NCI-H1694 (cell line): ENCODE measurements at places on chromosomes 1 and 21.

DNA sequence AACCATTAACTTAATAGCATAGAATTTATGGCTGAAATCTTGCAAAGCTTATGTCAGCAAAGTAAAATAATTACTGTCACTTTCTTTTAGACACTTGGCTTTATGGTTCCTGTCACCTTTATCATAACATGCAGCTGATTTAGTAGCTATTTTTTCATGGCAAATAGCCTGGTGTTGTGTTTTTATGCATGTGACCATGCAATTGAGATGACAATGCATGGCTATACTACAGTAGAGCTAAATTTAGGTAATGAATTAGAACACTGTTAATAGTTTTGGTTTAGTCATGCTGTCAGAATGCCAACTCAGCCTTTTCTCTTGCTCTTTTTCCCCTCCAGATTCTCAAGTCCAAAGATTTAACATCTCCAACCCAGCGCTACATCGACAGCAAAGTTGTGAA, 88.6 kb downstream of the TGFB2 start:
- no peak for DNase-seq

DNA sequence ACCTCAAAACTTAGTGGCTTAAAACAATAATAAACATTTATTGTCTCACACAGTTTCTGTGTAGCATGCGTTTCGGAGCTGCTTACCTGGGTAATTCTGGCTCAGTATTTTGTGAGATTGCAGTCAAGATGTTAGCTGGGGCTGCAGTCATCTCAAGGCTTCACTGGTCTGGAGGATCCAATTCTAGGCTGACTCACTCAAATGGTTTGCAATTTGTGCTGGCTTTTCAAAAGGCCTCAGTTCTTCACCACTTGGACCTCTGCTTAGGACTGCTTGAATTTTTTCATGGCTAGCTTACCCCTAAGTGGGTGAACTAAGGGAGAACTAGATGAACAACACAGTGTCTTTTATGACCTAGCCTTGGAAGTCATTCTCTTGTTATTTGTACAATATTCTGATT, 21.0 kb downstream of the XPR1 start:
- DNase-seq, result no peak

GRCh38 chr1:8259498-8260290, 58.2 kb upstream of the SLC45A1 start:
- no peak for DNase-seq

GRCh38 chr1:25831569-25832196, 11.9 kb downstream of the MTFR1L start:
- no peak for DNase-seq

DNA sequence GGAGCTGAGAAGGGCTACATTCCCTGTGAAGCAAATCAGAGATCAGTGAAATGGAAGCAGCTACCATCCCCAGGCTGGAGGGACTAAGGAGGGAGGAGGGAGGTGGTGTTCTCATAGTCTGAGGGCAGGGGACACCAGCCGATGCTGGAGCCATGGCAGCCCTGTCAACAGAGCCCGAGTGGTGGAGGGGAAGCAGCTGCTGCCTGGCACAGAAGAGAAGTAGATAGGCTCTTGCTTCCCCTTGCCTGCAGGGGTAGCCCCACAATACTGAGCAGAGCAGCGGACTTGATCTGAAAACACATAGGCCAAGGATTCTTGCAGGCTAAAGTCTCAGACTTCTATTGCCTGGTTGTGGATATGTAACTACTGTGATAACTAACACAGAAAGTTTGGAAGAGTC, 255.1 kb downstream of the FGGY start:
- DNase-seq, result no peak

- no peak for DNase-seq
Observed at GRCh38 chr1:27332536-27333281, 9.1 kb upstream of the SYTL1 start.

DNA sequence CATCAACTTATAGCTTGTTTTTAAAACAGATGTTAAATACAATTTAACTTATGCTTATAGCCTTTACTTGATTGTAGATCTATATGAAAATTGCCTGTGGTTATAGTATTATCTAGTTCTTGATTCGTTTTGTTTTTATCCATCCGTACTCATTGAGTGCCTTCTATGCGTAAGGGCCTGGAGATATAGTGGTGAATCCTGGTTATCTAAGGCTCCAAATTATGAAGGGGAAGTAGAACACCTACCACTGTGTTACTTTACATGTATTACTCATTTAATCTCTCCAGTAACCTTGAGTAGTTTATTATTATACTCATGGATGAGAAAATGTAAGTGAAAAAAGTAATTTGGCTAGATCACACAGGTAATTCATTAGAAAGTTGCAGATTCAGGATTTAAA, 121.8 kb downstream of the OSBPL9 start:
- no peak for DNase-seq

DNA sequence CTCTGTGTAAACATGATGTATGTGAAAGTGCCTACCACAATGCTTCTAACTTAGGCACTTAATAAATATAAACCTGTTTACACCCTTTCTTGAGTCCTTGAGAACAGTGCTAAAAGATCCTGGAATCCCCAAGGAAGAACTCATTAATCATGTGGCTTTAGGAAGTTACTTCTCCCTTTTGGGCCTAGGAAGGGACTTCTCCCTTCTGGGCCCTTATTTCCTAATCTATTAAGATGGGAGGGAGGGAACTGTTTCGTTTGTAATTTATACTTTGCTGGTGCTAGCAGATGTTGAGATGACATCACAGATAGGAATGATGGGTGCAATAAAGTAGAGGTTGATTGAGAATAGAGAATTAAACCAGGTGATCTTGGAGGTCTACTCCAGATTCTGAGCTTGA, 1.2 kb downstream of the BTF3L4 start:
- no peak for DNase-seq

- no peak for DNase-seq
Observed at GRCh38 chr1:39116860-39117728, 87.4 kb upstream of the MACF1 start.

- DNase-seq, result no peak
Observed at GRCh38 chr21:44759628-44760285, 41.9 kb downstream of the UBE2G2 start.

DNA sequence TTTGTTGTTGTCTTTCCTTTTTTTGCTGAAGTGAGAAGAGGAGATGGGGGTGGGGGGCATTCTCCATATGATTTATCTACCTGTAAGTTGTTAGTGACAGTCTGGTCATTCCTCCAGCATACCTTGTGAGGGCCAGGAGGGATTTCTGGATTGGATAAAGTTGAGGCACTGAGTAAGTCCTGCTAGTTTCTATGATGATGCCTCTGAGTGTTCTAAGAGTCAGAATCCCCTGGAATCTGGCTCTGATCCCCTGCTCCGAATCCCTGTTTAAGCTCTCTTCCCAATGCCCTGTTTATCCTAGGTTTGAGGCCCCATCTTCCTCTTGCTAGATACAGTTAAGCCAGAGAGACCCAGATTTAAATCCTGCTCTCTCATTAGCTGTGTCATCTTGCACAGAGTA, 83.2 kb upstream of the HOOK1 start:
- DNase-seq, result no peak

DNA sequence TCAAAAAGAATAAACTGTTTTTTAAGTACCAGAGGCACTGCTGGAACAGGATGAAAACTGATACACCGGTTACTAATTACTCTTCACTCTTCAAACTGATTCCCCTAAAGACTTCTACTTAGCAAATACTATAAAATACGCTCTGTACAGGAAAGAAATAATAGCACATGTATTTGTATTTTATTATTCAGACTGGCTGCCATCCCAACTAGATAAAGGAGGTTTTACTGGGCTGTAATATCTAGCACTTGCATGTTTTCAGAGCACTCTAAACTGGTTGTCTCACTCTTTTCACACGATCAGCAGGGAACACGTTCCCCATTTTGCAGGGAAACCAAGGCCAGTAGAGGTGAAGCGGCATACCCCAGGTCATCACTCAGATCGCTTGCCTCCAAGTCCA, 9.2 kb downstream of the SMIM12 start:
- DNase-seq, result no peak

GRCh38 chr1:215394084-215394991, 172.8 kb upstream of the KCTD3 start:
- DNase-seq, result no peak

GRCh38 chr21:41369920-41370839, 8.4 kb downstream of the MX2 start:
- DNase-seq, result no peak

DNA sequence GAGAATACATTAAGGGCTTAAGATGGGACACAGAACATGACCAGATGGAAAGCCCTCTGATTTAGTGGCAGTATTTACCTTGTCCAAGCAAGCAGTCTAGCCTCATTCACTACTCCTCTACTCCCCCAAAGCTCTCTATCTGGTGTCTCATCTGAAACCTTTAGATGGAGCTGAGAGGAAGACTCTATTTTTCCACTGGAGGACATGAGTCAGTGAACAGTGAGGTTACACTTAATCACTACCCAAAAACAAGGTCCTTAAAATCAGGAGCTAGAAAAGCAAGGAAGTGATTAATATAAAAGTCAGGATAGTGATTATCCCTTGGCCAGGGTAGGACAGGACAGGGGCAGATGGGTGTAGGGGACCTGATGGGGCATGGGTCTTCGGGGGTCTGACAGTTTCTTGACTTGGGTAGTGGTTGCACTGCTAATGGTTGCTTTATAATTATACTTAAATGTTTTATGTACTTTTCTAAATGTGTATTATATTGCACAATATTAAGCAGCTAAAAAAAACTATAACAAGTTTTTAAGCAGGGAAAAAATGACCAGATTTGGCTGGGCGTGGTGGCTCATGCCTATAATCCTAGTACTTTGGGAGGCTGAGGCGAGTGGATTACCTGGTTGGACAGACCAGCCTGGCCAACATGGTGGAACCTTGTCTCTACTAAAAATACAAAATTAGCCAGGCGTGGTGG, 3.0 kb downstream of the PTPN22 start:
- DNase-seq, result no peak

- DNase-seq, result peak; percentile 84
Observed at GRCh38 chr1:225580238-225581099, 72.5 kb downstream of the ENAH start.

DNA sequence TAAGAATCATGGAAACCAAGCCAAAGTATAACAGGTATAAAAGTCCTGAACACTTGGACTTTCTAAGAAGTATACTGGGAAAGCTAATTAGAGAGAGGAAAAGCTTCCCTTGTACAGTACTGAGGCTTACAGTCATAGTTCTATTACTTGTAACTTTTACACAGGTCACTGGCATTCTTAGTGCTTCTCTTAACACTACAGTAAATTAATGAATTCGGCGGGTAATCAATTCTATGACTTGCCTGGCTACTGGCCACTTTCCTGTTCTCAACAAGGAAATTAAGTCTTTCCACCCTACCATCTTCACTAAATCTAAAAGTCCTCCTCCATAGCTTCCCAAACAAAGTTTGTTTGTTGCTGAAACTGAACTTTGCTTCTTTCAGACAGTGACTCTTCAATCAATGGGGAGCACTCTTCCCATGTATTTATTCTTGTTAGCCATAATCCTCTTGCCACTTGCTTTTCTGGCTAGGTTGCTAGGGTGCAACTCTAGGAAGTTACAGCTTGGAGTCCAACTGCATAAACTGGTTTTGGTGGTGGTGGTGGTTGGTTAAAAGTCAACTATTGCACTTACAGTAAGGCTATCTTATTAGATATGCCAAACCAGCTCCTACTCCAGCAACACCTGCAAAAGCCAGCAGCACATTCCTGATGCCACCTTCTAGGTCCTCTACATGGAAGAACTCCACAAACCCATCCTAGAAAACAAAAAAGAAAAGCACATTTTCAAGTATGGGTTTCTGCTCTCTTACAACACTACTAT, 2.4 kb downstream of the MCL1 start:
- no peak for DNase-seq

- no peak for DNase-seq
Observed at GRCh38 chr1:234313171-234313570, 60.1 kb upstream of the COA6 start.

- no peak for DNase-seq
Observed at GRCh38 chr1:27659497-27660299, 12.3 kb downstream of the IFI6 start.

- DNase-seq, result no peak
Observed at GRCh38 chr1:28450561-28450960, 55.3 kb upstream of the RCC1 start.

DNA sequence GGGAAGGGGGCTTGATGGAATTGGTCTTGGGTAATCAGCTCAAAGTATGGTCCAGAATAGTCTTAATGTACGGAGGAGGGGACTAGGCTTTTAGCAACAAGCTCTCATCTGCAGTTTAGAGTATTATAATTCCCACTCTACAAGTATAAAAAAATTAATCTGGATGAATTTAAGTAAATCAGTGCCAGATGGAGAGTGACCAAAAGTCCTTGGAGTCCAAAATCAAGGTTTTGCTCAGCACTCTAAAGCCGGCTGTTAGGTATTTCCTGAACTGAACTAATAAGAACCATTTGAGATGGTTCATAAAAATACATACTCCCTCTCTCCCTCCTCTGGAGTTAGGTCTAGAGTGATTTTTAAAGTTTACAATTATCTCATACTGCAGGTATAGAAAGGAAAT, 23.7 kb downstream of the GLUL start:
- no peak for DNase-seq

GRCh38 chr1:87236585-87236984, 92.1 kb upstream of the LMO4 start:
- no peak for DNase-seq

DNA sequence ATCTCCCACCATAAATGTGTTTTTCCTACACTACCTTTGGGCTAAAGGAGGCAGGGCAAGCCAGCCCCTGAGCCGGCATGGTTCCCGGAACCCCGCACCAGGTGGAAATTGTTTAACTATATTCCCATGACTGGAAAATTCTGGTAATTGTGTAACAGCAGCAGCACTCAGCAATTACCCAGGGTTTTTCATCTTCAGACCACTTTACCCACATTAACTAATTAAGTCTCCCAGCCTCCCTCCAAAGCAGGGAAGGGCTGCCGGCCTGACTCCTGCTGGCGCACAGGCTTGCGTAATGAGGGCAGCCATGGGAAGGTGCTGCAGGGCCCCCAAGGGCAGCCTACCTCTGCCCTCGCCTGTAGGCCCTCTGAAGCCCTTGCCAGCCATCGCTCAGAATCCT, 140.7 kb upstream of the VAMP3 start:
- no peak for DNase-seq

GRCh38 chr21:42685036-42685435, 31.6 kb downstream of the PDE9A start:
- DNase-seq, result no peak

- DNase-seq, result no peak
Observed at GRCh38 chr1:58874757-58875755, 91.2 kb upstream of the JUN start.

DNA sequence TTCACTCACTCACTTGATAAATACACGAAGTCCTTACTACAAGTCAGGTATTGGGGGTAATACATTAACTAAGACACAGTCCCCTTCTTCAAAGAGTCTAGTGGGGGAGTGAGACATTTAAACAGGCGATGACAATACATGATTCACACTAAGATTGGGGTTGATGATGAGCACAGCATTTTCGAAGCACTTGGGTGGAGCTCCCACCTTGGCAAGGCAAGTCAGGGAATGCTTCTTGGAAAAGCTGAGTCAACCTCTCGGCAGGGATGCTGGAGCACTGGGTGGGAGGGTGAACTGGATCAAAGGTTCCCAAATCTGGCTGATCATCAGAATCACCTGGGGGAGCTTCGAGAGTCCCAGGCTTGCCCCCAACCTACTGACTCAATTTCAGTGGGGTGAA, 57.9 kb upstream of the ENAH start:
- no peak for DNase-seq

- DNase-seq, result no peak
Observed at GRCh38 chr1:6294080-6294889, 33.4 kb upstream of the GPR153 start.
